Activated CD4-positive, CD25-positive, alpha-beta regulatory T cell (primary cell): ENCODE measurements at places on chromosomes 3 and 15.

- DNase-seq = no peak
These were observed 26.3 kb downstream of the ABCC5 start for GRCh38 chr3:183991403-183991802.

- DNase-seq = no peak
These were observed 28.9 kb upstream of the RAD18 start for GRCh38 chr3:8992199-8992598.

GRCh38 chr3:177306252-177306651 lies 109.0 kb upstream of the TBL1XR1 start:
- DNase-seq = no peak

- DNase-seq = no peak
These were observed 616.7 kb upstream of the SUCLG2 start for GRCh38 chr3:68271145-68271544.

DNA sequence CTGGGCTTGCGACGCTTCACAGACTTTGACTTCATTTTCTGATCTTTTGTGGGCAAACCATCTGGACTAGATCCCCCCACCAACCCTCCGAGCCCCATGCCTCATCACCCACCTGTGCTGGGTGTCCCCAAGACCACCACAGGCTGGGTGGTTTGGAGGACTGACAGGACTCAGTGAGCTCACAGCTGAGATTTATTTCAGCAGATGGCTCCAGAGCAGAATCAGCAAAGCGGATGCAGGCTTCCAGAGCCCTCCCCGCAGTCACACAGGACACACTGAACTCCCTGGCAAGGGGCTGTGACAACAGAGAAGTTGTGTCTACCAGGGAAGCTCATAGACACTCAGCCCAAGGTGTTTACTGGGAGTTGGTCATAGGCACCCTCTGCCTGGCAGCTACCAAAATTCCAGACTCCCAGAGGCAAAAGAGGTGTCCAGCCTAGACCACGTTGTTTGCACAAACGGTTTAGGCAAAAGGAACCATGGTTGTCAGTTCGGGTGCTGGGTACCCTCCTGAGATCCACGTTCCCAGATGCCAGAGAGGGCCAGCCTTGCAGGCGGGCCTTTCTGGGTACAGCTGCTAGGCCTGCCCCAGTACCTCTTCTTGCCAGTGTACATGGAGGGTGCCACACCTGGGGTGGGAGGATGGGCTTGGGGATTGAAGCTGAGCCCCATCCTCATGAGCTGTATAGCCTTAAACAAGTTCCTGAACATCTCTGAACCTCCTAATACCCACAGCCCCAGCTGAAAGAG lies 170.3 kb downstream of the NSMCE3 start:
- no peak for DNase-seq

- no peak for DNase-seq
These were observed 1049.1 kb downstream of the FHIT start for GRCh38 chr3:60202052-60202726.

- DNase-seq = no peak
These were observed 123.0 kb downstream of the VGLL3 start for GRCh38 chr3:86867982-86868381.

DNA sequence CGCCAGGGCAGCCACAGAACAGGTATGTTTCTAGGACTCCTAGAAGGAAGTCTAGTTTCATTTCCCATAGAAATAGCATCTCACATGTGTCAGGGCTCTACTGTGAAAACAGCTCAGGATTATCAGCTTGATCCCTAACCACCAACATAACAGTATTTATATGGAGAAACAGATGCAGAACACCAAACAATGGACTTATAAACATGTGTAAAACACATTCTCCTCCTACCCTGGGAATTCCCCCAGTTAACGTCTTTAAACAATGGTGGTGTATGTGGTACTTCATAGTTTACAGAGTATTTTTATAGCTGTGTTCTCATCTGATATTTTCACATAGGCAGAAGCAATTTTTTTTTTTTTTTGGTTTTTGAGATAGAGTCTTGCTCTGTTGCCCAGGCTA lies 9.7 kb downstream of the TNFSF10 start:
- DNase-seq = no peak

- no peak for DNase-seq
These were observed 122.8 kb upstream of the GALNT15 start for GRCh38 chr3:16051691-16052090.

- no peak for DNase-seq
These were observed 38.4 kb downstream of the SPSB4 start for GRCh38 chr3:141089339-141090152.

GRCh38 chr3:104992676-104993075 lies 374.0 kb upstream of the ALCAM start:
- no peak for DNase-seq
